ENCODE measurements at places on chromosomes 3 and 15.
A peak's percentile ranks its signal among the peaks of the same experiment; 100 is the strongest.

GRCh38 chr15:55106155-55106554 lies 90.6 kb downstream of the RSL24D1 start:
- H3K36me3 ChIP-seq: no peaks in the 10 kb centered on the region
- H3K27me3 ChIP-seq: no peaks in the 10 kb centered on the region
- H3K4me3 ChIP-seq: no peak overlapping the region

DNA sequence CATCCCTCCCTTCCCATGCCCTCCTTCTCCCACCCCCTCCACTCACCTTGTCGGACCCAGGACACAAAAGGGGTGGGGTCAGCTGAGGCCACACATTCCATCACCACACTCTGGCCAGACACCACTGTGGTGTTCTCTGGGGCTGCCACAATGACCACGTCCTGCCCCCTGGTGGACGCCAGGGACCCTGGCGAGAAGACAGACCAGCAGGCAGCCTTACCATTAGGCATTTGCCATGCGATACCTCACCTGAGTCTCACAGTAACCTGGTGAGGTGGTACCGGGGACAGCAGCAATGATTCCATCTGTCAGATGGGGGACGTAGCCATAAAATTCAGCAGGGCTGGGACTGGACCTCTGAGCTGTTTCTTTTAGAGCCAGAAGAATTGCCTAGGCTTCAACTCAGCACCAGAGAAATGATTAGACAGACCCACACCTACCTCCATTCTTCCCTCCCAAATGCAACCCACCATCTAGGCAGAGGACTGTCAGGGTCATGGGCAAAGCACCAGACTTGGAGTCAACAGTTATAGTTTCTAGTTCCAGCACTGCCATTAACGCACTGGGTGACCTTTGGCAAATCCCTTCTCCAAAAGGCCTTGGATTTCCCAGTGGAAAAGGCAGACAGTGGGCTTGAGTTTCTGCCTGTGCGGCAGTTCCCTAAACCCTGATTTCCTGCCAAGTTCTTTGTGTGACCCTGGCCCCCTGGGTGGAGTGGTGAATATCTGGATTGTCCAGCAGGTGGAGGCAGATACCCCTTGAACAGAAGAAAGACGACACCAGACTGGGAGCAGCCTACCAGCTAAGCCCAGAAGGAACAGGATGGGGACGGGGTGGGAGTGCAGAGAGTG lies 21.8 kb downstream of the IGDCC4 start:
- peaks cover 11% of the 10 kb centered on the region for H3K4me1 ChIP-seq
- no peaks in the 10 kb centered on the region for H3K27me3 ChIP-seq
- H3K27ac ChIP-seq: peak overlapping the region; percentile 64
- H3K36me3 ChIP-seq: peaks cover 25% of the 10 kb centered on the region

DNA sequence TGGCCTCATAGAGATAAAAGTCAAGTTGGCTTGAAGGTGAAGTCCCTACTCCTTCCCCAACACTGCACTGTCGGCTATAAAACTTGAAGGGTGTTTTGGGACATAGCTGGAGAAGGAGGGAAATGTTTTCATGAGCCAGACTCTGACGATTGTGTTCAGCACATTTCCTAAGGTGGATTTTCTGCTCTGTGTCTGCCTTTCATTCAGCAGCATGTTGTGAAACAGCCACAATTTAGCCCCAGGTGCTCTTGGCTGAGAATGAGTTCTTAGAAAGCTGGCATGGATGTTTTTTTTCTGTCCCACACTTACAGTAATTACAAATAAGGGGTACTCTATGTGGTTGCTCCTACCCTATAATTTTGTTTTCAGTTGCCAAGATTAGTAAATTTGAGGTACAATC lies 492.4 kb downstream of the MCTP2 start:
- no peak for DNase-seq
- peaks cover 4% of the 10 kb centered on the region for H3K4me1 ChIP-seq
- no peak overlapping the region for H3K27ac ChIP-seq
- H3K27me3 ChIP-seq: no peaks in the 10 kb centered on the region

DNA sequence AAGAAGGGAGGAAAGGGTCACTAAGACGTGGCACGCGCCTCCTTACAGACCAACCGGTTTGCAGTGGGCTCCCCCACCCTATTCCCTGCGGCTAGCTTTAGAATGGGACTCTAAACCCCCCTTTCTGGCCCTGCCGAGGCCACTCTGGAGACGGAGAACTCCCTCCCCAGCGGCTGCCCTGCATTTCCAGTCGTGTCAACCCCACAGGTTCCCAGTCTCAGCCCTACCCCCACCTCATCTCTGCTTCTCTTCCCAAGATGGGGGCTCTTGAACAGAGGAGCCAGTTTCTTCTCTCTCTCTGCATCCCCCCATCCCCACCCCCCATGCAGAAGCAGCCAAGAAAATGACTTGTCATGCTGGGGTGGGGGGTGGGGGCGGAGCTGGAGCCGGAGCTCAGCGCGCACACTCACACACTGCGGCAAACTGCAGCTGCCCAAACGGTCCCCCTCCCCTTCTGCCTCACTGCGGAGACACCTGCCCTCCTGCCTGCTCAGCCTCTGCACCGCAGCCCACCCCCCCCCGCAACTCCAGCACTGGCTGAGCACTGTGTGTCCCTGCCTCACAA lies 871 bp downstream of the MAP1A start:
- no peaks in the 10 kb centered on the region for H3K36me3 ChIP-seq
- peak overlapping the region; percentile 65 for H3K27ac ChIP-seq
- peak; percentile 80 for DNase-seq
- peaks cover 5% of the 10 kb centered on the region for H3K4me1 ChIP-seq

- no peak overlapping the region for H3K27ac ChIP-seq
- DNase-seq: no peak
- no peaks in the 10 kb centered on the region for H3K4me1 ChIP-seq
- no peak overlapping the region for H3K4me3 ChIP-seq
These were observed 12.2 kb upstream of the IDH2 start for GRCh38 chr15:90114451-90114901.

GRCh38 chr15:78265752-78266224 lies 1.4 kb downstream of the DNAJA4 start:
- H3K27ac ChIP-seq: no peak overlapping the region
- no peak overlapping the region for H3K4me3 ChIP-seq
- DNase-seq: no peak
- no peaks in the 10 kb centered on the region for H3K36me3 ChIP-seq
- H3K4me1 ChIP-seq: no peaks in the 10 kb centered on the region

DNA sequence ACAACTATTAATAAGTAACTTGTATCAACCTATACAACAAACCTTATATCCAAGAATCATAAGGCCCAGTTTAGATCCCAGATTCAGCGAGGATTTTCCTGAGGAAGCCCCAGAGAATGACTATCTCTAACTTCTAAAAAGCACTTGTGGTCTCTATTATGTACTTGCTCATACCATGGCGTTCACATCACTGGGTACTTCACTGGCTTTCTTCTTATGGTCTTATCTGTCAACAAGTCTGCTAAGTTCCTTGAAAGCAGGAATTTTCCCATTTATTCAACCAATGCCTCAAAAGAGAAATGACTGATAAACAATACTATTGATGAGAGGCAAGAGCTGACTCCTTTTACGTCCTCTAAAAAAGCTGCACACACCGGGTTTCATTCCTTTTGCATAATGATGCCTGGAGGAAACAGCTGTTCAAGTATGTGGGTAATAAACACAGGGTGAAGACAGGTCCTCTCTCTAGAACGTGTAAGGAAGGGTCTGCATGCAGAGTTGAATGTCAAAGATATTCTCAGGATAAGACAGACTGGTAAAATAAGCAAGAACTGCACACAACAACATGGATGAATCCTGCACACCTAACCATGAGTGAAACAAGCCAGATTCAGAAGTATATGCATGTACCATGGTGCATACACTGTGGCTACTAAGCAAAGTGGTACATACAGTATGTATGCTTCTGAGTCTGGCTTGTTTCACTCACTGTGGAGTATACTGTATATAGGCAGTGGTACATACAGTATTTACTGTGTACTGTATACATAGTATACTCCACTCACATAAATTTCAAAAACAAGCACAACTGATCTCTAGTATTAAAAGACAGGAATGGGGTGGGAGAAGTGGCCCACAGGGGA lies 408.7 kb downstream of the SHQ1 start:
- H3K27me3 ChIP-seq: no peaks in the 10 kb centered on the region
- no peak for DNase-seq
- H3K4me1 ChIP-seq: no peaks in the 10 kb centered on the region
- peaks cover 39% of the 10 kb centered on the region for H3K36me3 ChIP-seq
- H3K4me3 ChIP-seq: no peak overlapping the region
- no peak overlapping the region for H3K27ac ChIP-seq

GRCh38 chr3:26703519-26703918 lies 80.9 kb downstream of the LRRC3B start:
- no peak overlapping the region for H3K27ac ChIP-seq
- H3K27me3 ChIP-seq: no peaks in the 10 kb centered on the region
- no peaks in the 10 kb centered on the region for H3K36me3 ChIP-seq
- no peak for DNase-seq

DNA sequence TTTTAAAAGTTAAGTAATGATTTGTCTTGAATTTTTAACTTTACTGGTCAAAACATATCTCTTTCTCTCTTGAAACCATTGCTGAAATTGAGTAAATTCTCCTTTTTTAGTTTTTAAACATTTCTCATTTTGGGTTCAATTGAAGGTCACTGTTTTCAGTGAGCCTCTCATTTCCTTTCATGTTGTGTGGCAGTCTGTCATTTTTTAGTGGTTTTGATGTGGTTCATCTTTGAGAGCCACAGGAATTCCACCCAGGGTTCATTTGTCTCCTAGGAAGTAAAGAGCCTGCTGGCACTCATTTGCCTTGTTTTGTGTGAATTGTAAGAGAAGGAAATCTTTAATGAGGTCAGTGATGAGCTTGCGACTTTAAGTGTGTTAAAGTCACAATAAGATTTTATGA lies 10.4 kb downstream of the CLDN11 start:
- H3K27ac ChIP-seq: no peak overlapping the region
- no peak overlapping the region for H3K4me3 ChIP-seq
- H3K4me1 ChIP-seq: peaks cover 10% of the 10 kb centered on the region
- H3K27me3 ChIP-seq: peaks cover 10% of the 10 kb centered on the region
- H3K36me3 ChIP-seq: no peaks in the 10 kb centered on the region

- DNase-seq: no peak
- H3K4me1 ChIP-seq: peaks cover 5% of the 10 kb centered on the region
- no peak overlapping the region for H3K27ac ChIP-seq
- H3K27me3 ChIP-seq: no peaks in the 10 kb centered on the region
These were observed 364.4 kb downstream of the MECOM start for GRCh38 chr3:169299129-169299528.

DNA sequence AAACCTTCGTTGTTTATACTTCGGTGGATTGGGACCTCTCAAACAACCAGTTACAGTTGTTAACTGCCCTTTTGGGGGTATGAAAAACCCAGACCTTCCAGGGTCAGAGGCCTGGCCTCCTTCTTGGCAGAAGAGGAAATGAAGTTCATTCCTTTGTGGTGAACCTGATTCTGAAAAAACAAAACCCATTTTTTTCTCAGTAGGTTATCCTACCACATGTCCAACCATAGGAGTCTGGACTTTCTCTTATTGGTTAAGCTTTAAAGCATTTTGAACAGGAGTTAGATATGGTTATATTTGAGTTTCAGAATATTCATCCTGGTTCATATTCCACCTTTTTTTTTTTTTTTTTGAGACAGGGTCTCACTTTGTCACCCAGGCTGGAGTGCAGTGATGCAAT lies 7.2 kb upstream of the LACTB start:
- H3K36me3 ChIP-seq: no peaks in the 10 kb centered on the region
- no peaks in the 10 kb centered on the region for H3K4me1 ChIP-seq
- no peak overlapping the region for H3K27ac ChIP-seq
- DNase-seq: no peak
- H3K27me3 ChIP-seq: no peaks in the 10 kb centered on the region

- no peak overlapping the region for H3K4me3 ChIP-seq
- H3K4me1 ChIP-seq: no peaks in the 10 kb centered on the region
- no peaks in the 10 kb centered on the region for H3K36me3 ChIP-seq
- no peak for DNase-seq
These were observed 1291.9 kb downstream of the SI start for GRCh38 chr3:163786416-163786815.

DNA sequence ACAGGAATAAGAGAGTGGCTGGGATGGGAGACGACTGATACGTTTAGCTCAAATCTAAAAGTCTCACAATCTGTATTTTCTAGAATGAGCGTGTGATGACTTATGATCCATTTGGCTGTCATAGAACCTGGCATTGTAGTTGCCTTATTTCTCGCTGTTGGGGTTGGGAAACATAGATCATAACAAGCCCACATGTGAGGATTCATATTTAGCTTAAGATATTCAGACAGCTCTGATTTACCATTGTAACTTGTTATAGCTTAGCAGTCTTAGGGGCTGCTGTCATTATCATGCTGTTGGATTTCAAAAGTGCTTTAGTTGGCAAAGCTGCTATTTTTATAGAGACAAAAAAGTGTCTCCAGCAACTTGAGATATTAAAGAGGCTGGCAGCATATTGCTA lies 871.3 kb downstream of the ZPLD1 start:
- H3K4me3 ChIP-seq: no peak overlapping the region
- DNase-seq: no peak
- no peaks in the 10 kb centered on the region for H3K4me1 ChIP-seq
- no peaks in the 10 kb centered on the region for H3K27me3 ChIP-seq
- no peak overlapping the region for H3K27ac ChIP-seq
- no peaks in the 10 kb centered on the region for H3K36me3 ChIP-seq

DNA sequence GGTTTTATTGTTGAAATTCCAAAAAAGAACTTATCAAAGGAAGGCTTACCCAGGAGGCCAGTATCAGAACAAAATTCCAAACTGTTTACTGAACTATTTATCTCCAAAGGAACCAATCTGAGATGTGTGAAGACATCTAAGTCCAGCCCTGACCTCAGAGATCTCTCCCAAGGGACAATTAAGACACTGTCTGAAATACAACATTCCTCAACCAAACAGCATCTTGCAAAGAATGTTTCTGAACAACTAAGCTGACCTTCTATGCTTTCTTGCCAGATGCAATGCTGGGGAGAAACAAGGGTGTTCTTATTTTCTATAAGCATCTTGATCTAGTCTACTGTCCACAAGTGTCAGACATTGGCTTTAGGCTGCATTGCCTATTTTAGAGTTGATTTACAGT lies 13.6 kb downstream of the PDZRN3 start:
- peaks cover 20% of the 10 kb centered on the region for H3K4me1 ChIP-seq
- H3K27ac ChIP-seq: no peak overlapping the region
- peaks cover 26% of the 10 kb centered on the region for H3K36me3 ChIP-seq
- DNase-seq: no peak
- no peaks in the 10 kb centered on the region for H3K27me3 ChIP-seq

DNA sequence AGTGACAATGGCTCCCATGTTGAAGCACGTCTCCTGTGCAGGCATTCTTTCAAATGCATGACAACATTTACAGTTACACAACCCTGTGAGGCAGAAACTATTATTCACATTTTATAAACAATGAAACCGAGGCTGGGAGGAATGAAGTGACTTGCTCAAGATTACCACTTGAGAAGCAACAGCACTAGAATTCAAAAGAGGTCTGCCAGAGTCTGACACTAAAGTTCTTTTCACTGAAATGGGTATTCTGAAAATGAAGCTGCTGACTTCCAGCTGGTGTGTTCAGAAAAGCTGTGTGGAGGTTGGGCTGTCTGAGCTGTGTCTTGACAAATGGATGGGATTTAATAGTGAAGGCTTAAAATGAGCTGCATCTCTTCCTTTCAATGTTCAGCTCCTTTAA lies 104.4 kb downstream of the THSD4 start:
- DNase-seq: no peak
- no peak overlapping the region for H3K27ac ChIP-seq
- H3K4me1 ChIP-seq: no peaks in the 10 kb centered on the region
- no peaks in the 10 kb centered on the region for H3K36me3 ChIP-seq
- H3K27me3 ChIP-seq: no peaks in the 10 kb centered on the region

- H3K27me3 ChIP-seq: peaks cover 36% of the 10 kb centered on the region
- no peaks in the 10 kb centered on the region for H3K36me3 ChIP-seq
- no peak overlapping the region for H3K27ac ChIP-seq
- H3K4me1 ChIP-seq: peaks cover 3% of the 10 kb centered on the region
- H3K4me3 ChIP-seq: peak overlapping the region; percentile 77
These were observed 100.6 kb upstream of the IGF1R start for GRCh38 chr15:98547741-98548138.

Measured in endodermal cell (in vitro differentiated cells).